ENCODE measurements at places on chromosomes 6 and 20.

- no peak for DNase-seq
Measured at GRCh38 chr20:3839328-3839727, 7.3 kb upstream of the MAVS start.

- DNase-seq, result no peak
Measured at GRCh38 chr20:40945754-40946450, 82.7 kb upstream of the TOP1 start.

GRCh38 chr6:39295611-39296011, 18.6 kb downstream of the KCNK17 start:
- no peak for DNase-seq

GRCh38 chr6:14717307-14717706, 528.6 kb upstream of the JARID2 start:
- no peak for DNase-seq

- peak; percentile 63 for DNase-seq
Measured at GRCh38 chr6:132333639-132334520, 67.4 kb downstream of the MOXD1 start.

- DNase-seq, result no peak
Measured at GRCh38 chr6:15621203-15622044, 41.4 kb downstream of the DTNBP1 start.

- DNase-seq, result no peak
Measured at GRCh38 chr6:45115696-45116095, 212.4 kb upstream of the RUNX2 start.

DNA sequence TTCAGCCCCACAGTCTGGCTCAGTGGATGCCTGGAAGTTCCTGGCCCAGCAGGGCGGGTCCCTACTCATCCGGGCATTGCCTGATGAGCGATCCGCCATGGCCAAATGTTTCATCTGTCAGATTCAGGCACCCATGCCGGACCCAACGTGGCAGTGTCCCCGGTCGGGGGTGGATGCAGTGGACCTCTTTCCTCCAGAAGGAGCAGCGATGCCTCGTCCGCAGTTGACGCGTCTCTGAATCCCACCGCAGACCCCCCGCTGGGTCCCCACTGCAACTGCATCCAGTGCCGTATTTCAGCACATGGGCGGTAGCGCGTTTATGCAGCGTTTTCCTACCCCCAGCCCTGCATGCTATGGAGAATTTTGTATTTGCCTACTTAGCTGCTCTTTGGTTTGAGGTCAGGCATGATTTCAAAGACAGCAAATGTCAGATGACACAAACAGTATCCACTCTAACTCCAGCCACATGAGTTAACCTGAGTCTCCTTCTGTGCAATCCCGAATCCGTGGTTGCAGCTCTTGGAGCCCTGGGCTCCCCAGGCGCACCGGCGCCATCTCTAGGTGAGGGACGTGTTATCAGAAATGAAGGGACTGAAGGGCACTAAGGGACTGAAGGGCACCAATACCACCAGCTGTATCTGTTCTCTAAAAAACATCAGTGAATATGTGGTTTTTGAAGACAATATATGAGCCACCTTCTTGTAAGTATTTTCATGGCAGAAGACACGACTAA, 72.6 kb upstream of the THBS2 start:
- no peak for DNase-seq

All from AG04449 (cell line).